ENCODE measurements at places on chromosomes 1 and 21.

- DNase-seq, result no peak
Observed at GRCh38 chr21:41662761-41663160, 104.1 kb downstream of the RIPK4 start.

- DNase-seq, result no peak
Observed at GRCh38 chr1:180912801-180913565, at the start of gene KIAA1614. Gene KIAA1614 (plus strand): TSS chr1:180912897. CDS start chr1:180913244, 347 bp downstream.

GRCh38 chr21:21007606-21008005, 9.4 kb downstream of the NCAM2 start:
- DNase-seq, result no peak

GRCh38 chr1:196513821-196514220, 94.4 kb downstream of the KCNT2 start:
- no peak for DNase-seq

GRCh38 chr1:53617382-53617781, 121.6 kb downstream of the GLIS1 start:
- no peak for DNase-seq

DNA sequence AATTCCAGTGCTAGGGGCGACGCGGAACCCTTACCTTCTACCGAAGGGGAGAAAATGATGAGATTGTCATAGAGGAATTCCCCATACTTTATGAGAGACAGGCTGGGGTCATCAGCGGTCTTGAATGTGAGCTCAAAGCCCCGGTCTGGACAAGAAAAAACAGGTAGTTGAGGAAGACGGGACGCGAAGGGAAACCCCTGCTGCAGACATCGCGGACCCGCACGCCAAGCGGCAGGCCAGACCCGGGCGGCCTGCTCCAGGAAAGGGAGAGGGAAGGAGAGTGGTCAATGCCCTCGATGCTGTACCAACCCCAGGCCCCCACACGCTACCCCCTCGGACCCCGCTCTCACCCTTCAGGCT, 342 bp downstream of the DDOST start:
- no peak for DNase-seq

DNA sequence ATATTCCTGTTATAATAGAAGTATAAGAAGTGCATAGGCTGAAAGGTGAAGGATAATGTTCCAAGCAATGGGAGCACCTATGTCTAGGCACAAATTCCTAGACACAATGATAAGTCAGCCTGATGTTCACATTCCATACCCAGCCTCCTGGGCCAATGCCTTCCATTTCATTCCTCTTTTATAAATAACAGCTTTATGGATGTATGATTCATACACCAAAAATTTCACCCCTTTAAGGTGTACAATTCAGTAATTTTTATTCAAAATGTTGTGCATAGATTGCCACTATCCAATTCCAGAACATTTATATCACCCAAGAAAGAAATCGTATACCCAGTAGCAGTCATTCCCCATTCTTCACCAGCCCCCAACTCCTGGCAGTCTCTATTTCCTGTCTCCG, 118.8 kb downstream of the BRINP2 start:
- no peak for DNase-seq

GRCh38 chr1:59692591-59692990, 122.2 kb upstream of the HOOK1 start:
- DNase-seq, result no peak

DNA sequence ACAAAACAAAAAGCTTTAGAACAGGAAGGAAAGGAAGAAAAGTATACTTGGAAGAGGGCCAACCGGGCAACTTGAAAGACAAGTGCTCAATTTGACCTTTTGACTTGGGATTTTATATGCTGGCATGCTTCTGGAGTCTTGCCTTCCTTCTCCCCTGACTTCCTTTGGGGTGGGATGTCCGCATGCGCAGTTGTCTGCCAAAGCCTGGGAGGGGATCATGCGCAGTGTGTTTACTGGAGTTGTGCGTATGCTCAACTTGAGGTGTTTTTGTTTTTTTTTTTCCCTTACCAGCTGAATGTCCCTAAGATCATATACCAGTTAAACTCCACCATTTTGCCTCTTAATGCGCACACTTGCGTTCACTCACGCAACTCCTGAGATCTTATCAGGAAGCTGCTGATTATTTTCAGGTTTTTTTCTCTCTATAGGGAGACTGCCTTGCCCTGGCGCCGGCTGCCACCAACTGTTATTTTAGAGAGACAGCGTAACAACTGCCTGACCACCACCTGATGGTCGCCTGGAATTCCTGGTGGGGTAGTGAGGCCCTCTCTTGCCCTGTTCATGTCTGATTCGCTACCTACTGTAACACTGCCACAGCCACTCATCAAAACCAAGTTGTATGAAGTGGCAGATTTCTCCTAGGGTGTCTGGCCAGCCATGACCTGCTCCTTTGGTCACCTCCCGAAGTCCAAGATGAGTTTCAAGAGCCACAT, 138.7 kb upstream of the ZNF644 start:
- DNase-seq, result no peak

DNA sequence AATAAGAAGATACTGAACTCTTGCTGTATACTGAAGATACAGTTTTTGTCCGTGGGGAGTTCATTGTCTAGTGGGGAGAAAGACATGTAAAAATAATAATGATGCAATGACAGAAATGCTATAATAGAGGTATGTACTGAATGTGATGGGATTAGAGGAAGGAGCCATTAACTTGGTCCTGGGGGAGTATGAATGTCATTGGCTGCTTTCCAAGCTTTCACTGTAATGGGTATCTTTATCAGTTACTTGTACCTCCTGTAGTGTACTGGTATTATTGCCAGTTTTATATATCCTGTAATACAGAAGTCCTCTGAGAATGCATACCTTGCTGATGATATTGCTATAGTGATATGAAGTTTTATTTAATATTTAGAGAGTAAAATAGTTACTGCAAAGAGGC, 7.4 kb downstream of the BTBD8 start:
- DNase-seq, result no peak

DNA sequence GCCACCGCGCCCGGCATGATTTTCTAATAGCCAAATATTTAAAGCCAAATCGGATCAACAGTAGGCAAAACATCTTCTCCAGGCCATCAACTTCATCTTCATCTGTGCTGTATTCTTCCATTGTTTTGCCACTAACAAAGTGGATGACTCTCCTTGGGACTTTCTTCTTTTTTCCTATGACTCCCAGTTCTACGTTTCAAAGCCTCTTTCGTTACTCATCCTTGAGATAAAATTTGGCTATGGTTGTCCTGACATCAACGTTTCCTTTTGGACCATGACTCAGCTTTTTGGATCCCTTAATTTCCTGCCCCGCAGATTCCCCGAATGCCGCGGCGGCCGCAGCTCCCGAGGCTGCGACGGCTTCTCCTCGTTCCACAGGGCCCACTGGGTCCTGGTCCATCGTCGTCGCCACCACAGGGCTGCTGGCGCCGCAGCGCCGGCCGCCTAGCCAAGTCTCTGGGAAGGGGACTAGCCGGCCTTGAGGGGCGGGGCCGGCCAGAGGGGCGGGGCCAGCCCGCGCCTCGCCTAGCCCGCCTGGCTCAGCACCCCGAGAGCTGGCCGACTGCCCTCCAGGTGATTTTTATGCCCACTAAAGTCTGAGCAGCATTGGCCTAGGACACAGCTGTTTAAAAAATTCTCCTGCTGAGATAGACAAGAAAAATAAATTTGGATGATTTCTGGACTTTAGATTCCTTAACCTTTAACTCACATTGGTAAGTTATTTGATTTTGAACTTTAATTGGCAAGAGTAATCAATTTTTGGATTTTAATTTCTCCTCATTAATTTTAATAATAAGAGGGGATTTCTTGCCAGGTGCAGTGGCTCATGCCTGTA, 93.9 kb downstream of the ADCY10 start:
- peak; percentile 28 for DNase-seq

- DNase-seq, result no peak
Observed at GRCh38 chr1:229159668-229160544, 111.0 kb upstream of the RAB4A start.

DNA sequence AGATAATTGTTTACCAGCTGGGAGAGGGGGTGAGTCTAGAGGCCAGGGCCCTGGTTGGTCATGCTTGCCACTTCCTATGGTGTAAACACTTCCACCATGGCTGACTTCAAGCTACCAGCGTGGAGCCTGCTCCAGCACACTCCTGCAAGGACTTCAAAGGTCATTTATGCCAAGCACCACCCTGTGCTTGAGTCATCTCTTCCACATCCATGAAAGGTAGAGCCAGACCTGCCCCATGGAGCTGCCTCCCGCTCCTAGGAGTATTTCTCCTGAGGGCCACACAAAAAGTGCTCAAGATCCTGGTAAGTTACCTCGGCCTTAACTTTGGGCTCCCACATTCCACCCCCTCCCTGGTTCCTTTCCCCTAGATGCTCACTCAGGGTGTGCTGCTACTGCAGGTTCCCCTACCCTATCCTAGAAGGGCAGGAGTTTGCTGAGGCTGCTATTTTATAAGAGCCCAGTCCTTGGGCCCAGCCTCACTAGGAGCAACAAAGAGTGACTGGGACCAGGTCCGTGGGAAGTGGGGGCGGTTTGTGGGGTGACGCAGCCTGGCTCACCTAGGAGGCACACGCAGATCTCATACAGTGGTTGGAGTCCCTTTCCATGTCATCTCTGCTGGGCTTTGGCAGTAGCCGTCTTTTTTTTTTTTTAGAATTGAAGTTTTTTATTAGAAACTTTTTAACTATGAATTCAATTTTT, 2.4 kb downstream of the RAB7B start:
- DNase-seq, result peak; percentile 43

DNA sequence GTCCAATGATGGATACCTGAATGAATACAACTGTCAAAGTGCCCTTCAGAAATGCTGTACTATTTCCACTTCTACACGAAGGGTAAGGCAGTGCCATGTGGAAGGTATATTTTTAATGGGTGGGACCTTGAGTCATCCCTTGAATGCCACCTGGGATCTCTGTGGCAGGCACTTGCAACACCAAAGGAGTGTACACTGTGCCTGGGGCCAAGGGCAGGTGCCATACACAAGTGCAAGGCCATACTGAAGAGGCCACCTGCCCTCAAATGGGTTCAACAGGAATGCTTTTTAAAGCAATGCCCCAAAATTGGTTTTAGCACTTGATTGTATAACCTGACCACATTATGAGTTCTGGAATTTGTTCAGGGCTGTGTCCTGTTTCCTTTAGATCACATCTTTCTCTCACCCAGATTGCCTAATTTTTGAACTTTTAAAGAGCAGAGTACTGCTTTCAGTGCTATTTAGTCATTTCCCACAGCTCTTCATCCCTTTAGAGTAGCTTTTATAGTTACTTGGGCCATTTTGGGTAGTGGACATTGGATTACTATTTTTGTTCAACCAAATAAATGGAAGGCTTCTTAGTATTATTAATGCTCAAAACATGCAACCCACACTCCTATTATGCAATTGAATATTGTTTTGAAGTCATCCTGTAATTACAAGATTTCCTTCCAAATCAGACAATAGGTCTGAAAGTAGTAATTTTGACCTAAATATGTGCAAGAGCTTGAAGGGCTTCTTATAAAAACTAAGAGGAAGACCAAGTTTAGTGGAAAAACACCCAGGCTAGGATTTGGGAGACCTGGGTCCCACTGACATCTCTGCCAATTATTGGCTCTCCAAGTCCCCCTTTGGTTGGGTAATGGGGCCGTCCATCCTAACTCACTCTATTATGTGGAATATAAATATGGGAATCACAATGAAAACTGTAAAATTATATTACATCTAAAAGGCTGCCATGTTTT, 57.2 kb downstream of the LEPR start:
- no peak for DNase-seq

GRCh38 chr1:180534214-180534613, 24.6 kb upstream of the OVAAL start:
- DNase-seq, result no peak

DNA sequence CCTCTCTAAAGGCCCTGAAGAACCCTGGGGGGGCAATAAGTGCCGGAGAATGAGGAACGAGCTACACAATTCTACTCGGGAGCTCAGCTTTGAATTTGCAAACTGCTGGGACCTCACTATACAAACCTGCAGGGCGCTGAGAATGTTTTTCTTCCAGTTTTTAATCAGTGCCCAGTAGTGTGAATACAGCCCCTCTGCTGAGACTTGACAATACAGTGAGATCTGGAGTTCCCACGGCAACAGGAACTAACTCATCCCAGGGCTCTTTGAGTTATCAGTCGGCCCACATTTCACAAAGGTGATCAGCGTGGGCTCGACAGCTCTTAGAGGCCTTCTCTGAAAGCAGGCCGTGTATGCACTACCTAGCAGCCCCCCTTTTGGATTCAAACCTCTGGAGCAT, 41.7 kb downstream of the TMEM53 start:
- no peak for DNase-seq

DNA sequence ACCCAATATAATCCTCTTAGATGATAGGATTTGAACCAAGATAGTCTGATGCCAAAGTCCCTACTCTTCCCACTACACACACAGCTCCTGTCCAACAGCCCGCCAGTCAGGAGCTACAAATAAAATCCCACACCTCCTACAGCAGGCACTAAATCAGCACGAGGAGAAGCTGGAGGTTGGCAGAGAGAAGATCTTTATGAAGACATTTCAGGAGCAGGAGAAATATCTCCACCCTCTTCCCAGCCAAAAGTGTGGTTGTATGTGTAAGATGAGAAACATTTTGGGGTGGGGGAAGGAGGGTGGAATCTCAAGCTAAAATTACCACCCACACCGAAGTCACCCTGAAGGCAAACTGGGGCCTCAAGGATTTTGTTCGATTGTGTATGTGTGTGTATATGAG, 54.5 kb downstream of the PLXNA2 start:
- no peak for DNase-seq

DNA sequence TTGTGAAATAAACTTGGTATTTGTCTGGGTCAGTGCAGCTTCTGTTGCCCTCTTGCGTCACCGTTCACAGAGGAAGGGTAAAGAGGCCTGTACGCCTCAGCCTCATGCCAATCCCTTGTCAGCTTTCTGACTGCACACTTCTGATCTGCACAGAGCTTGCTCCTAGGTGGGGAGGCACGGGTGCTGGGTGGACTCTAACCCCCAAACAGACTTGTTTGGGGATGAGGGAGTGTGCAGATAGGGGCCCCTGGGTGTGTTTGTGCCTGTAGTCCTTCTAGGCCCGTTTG, 803 bp upstream of the B4GALT2 start:
- no peak for DNase-seq

DNA sequence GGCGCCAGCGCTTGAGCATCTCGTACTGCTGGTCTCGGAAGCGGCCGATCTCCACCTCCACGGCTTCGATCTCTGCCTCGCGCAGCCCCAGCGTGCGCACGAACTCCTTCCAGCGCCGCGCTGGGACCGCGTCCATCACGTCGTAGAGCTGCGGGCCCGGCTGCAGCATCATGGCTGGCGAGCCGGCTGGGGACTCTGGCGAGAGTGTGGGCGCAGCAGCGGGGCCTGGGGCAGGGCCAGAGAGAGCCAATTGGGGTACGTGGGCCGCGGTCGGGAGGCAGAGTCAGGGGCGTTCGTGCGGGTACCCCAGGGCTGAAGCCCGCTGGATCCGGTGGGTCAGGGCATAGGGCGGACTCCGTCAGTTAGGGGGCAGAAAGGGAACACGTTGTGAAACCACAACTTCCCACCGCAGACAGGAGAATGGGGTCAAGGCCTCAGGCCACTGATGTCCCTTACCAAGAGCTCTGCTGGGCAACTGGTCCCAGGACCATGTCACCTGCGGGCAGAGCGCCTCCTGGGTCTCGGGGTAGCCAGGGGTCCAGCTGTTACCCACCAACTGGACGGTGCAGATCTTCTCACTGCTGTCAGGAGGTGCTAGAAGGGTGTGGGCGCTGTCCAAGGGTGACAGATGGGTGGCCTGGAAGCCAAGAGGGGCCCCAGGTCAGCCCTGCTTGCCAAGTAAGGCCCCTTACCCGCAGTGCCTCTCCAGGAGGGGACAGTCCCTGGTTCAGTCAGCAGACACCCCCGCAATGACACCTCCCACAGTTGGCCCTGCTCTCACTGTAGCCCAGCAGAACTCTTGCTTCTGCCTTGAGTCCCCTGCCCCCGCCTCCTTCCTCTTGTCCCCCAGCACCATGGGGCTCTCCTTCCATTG, 4.2 kb downstream of the TNFRSF25 start:
- no peak for DNase-seq

- no peak for DNase-seq
Observed at GRCh38 chr1:245550720-245551043, 395.9 kb downstream of the KIF26B start.

All from stimulated activated CD4-positive, alpha-beta T cell treated with anti-CD3 and anti-CD28 coated beads, TNF-alpha, amount 100 ng/mL, for 24 hours (primary cell).